ENCODE measurements at places on chromosomes 13 and 19.
A peak's percentile ranks its signal among the peaks of the same experiment; 100 is the strongest.

GRCh38 chr13:51665456-51665855, 81.2 kb downstream of the WDFY2 start:
- DNase-seq: no peak

DNA sequence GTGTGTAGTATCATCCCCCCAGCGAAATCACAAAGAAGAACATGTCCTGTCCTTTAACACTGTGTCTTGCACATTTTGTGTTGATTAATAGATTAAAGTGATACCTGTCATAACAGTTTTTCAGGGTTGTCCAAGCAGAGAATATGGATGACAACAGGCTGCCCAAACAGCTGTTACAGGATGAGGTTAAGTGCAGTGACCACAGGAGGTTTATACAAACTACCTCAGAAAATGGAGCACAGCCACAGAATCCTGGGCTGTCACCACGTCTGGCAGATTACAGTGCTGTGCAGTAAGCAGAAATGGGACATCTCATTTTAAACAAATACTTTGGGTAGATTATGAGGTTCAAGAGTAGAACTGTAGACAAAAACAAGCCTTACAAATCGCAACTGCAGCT, 575.6 kb downstream of the DCT start:
- DNase-seq: no peak

DNA sequence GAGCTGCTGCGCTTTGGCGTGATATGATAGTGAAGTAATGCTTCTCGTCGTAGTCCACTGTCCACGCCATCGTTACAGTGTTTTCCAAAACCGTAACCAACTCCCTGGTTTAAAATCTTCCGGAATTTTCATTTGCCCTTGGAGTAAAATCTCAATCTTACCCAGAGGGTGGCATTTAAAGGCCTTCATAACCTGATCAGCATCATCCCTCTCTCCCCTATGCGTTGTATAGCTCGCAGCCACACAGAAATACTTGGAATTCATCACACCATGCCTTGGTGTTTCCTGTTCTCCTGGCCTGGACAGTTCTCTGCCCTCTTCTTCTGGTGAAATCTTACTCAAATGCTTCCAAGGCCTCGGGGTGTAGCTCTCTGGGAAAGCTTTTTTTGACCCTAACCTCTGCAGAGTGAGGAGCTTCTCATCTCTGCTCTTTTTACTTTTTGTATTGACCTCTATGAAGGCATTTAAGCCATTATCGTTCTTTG, 839 bp downstream of the MPHOSPH8 start:
- peak; percentile 72 for DNase-seq

DNA sequence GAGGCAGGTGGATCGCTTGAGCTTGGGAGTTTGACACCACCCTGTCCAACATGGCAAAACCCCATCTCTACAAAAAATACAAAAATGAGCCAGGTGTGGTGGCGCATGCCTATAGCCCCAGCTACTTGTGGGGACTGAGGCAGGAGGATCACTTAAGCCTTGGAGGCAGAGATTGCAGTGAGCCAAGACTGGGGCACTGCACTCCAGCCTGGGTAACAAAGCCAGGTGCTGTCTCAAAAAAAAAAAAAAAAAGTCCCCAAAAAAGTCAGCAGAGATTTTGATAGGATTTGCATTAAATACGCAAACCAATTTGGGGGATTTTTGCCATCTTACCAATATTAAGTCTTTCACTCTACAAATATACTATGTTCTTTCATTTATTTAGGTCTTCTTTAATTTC, 21.7 kb upstream of the RPL21 start:
- no peak for DNase-seq

DNA sequence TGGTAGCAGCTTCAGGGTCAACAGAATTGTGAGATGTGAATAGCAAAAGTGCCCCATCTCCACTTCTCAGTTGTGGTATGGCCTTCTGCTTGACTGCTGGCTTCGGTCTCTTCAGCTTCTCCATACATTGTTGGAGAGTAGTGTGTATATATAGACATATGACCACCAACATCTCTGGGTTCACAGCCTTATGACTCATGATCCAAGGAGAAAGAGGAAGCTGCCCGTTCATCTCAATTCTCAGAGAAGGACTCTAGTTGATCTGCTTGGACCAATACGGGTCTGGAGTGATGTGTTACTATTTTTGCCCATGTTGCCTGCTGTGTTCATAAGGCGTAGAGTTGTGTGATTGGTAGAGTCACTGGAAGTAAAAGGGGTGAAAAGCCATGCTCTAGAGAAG, 3.6 kb upstream of the COMMD6 start:
- peak; percentile 20 for DNase-seq

- peak; percentile 67 for DNase-seq
Measured at GRCh38 chr19:24074720-24075454, 12.1 kb upstream of the ZNF254 start.

- DNase-seq: no peak
Measured at GRCh38 chr19:12786141-12786870, 5.0 kb upstream of the JUNB start.

DNA sequence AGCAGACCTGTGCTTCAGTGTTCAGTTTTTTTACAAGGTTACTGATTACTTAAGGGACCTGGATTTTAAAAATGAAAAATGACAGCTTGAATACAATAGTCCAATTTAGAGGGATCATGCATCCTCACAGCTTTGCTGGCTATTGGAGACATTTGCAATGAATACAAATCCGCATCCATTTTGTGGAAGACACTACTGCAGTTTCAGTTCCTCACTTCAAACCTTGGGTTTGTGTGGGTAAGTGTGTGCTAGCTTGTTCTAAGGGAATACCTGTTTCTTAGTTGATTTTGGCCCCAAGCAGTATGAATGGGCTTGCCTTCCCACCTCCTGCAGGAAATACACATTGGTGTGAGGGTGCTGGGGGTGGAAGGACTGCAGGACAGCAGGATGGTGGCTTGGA, 222.4 kb downstream of the OLFM4 start:
- no peak for DNase-seq

DNA sequence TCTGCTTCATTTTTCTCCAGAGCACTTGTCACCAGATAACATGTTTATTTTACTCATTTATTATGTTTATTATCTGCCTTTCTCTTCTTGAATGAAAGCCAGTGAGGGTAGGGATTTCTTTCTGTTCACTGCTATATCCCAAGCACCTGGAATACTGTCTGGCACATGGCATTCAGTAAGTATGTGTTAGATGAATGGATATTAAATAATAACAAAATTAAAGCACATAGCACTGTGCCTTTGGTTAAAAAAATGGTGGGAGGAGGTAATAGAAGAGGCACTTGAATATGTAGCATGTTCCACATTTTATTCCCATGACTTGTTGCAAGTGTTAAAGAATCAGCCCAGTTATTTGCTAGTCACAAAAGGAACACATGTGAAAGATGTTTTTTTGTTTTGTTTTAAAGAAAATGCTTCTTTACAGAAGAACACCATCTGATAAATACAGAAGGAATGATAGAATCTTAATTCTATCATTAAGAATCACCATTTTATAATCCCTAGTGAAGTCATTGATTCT, 151.0 kb downstream of the DLEU7 start:
- DNase-seq: no peak

GRCh38 chr13:51724721-51725120, 79.2 kb downstream of the DHRS12 start:
- DNase-seq: no peak

- DNase-seq: no peak
Measured at GRCh38 chr13:65826657-65827056, 1403.5 kb downstream of the PCDH9 start.

GRCh38 chr19:8208922-8209461, at the start of gene CERS4:
CERS4 (plus strand) TSS chr19:8209370; CDS start chr19:8251077, 41,707 bp downstream.
- peak; percentile 33 for DNase-seq

DNA sequence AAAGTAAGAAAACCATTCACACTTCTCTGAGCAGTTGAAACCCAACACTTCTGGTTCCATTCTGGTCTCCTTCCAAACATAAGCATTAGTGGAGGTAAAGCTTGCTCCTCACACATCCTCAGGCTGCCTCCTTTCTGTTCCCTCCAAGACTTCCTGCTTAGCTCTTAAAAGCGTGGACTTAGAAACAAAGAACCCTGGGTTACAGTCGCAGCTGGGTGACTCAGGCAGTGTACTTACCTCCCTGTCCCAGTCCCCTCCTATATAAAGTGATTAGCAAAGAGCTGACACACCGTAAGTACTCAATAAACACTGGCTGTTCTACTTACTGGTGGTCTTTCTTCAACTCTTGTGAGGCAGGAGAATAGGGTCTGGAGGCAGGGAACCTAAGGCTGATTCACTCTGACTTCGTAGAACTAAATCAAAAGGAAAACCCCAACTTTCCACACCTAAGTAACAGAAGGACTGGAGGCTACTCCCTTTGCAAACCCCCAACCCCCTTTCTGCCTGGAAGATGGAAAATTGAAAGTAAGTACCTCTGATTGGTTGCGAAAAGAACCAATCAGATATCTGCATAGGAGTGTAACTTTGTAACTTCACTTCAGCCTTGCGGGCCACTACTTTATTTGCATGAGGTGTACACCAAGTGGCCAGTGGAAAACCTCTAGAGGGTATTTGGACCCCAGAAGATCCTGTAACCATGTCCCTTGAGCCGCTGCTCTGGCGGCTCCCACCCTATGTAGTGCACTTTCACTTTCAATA, 165.4 kb downstream of the SUCLA2 start:
- DNase-seq: no peak

DNA sequence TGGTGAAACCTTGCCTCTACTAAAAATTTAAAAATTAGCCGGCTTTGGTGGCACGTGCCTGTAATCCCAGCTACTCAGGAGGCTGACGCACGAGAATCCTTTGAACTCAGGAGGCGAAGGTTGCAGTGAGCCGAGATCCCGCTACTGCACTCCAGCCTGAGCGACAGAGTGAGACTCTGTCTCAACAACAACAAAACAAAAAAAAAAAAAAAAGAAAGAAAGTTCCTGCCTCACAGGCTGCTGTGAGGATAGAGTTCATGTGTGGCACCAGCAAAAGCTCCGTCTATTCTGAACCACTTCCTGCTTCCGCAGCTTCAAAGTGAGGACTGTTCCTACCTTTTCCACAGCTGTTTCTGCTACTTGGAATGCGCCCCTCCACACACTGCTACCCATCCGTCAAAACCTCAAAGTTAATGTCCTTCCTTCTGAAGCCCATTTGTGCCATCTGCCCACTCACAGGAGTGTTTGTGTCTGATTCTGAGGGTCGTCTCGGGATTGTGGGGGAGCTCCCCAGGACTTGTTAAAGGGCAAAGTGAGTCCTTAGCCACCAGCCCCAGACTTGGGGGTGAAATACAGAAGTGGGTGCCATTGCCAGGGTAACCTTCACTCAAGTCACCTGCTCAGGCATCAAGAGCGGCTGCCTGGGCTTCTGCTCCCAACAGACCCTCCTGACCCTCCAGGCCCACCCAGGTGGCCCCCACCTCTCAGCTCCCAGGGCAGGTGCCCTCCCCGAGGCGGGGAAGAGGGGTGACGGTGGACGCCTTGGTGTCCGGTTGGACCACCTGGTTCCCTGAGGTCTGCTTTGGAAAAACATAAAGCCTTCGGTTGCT, 2.9 kb downstream of the MFSD12 start:
- DNase-seq: no peak

DNA sequence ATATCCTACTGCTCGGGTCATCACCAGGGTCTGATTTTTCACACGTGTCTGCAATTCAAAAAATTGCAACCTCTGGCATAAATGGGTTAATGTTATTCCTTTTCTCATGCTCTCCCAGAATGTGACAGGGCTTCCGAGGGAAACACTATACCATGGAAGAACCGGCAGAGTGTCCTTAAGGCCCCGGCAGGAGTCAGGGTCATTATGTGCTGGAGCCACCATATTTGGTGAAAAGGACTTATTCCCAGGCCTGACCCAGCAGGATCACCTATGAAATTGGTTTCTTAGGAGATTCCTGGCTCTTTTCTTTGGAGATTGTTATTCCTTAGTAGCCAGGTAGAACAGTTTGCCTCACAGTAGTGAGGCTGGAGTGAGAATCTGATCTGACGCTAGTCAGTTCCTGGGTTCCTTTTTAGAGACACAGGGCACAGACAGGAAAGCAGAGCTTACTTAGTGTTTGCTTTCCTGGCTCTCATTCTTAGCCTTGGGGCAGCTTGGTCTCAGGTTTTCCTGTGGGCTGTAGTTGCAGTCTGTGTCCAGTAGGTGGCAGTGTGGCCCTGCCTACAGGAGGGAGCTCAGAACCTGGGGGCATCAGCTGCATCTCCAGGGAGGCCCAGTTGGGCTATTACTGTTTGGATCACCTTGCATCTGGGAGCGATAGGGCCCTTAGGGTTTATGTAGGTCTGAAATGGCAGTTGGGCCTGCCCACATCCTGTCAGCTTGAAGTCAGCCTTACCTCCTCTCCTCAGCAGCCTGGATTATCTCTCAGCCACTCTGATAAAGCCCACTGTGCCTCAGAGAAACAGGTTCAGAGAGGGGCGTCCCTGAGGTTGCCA, 12.4 kb downstream of the SNRNP70 start:
- peak; percentile 90 for DNase-seq

DNA sequence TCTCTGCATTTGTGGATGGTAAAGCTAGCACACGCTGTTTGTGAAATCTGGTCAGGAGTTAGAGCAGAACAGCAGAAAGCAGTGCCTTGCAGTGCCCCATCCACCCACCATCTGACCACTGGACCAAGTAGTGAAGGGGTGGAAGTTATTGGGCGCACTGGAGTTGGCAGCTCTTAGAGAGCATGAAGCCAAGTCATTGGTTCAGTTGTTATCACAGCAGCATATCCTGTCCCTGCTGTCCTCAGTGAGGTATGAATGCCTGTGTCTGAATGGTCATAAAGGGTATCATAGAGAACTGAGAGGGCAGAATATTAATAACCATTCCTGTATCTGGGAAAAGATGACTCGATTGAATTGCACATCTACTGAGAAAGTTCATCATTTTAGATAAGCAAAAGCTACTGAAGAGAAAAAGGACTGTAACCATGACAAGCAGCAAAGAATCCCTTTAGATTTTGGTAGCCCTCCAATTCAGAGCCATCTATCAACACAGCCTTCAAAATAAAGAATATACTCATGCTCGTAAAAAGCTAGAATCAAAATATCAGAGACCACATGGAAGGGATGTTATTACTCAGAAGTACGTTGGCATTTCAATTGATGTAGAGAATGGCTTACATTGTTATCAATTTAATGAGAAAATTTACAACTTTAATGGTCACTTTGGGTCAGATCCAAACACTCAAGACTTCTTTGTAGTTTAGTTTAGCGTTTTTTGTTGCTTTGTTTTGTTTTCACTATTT, 919.0 kb downstream of the EFNB2 start:
- DNase-seq: no peak

DNA sequence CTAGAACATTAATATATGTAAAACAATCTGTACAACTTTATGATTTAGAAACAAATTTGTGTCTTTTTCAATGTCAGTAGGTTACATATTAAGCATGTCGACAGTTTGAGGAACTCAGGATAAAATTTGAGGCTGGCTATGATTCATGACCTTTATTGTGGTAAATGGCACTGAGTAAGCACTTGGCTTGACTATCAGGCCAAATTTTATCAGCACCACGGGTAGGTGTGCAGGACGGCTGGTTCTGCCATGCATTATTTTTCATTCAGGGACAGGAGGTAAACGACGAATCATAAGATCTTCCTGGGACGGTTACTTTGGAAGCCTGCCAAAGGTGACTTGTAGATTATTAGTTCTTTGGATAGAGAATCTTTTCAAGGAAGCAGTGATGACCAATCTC, 19.9 kb upstream of the CYP4F8 start:
- DNase-seq: no peak

GRCh38 chr19:51970718-51971117, 15.9 kb downstream of the ZNF350 start:
- DNase-seq: no peak

GRCh38 chr13:106129273-106129672, 406.2 kb downstream of the EFNB2 start:
- DNase-seq: no peak

GRCh38 chr19:29660835-29661234, 4.4 kb upstream of the PLEKHF1 start:
- no peak for DNase-seq

- no peak for DNase-seq
Measured at GRCh38 chr19:48479686-48480085, 10.5 kb downstream of the CYTH2 start.
